ENCODE measurements at places on chromosomes 1 and 21.

- peak; percentile 61 for DNase-seq
Measured at GRCh38 chr1:14810595-14811361, 212.3 kb downstream of the KAZN start.

GRCh38 chr1:158186180-158186579 lies 5.5 kb downstream of the CD1D start:
- DNase-seq, result no peak

GRCh38 chr1:205680073-205680851 lies at the start of gene SLC45A3:
Gene SLC45A3, minus strand, starts transcription at chr1:205680509. Its CDS starts 15,853 bp downstream, at chr1:205664656.
- DNase-seq, result no peak

DNA sequence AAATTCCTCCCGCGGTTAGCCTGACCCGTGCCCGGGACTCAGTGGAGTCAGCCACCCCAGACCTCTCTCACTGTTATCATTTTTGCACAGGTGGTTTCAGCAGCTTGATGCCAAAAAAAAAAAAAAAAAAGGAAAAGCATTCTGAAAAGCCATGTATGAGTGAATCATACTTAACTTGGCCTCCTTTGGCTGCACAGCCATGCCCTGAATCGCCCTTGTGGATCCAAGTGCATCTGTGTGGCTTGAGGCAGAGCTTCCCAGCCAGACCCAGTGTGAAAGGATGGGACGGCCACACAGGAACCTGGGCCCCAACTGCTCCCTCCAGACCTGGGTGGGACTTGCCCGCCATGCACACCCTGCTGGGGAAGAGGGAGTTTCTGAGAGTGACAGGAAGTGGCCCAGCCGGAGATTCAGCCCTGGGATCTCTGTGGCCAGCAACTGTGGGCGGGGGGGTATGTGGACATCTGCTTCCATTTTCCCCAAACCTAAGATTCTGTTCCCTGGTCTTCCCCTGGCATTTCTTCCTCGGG lies 8.6 kb downstream of the YBEY start:
- DNase-seq, result no peak

- no peak for DNase-seq
Measured at GRCh38 chr1:192768463-192768862, 40.4 kb upstream of the RGS2 start.

- peak; percentile 1 for DNase-seq
Measured at GRCh38 chr21:42565886-42566523, 52.4 kb downstream of the SLC37A1 start.

DNA sequence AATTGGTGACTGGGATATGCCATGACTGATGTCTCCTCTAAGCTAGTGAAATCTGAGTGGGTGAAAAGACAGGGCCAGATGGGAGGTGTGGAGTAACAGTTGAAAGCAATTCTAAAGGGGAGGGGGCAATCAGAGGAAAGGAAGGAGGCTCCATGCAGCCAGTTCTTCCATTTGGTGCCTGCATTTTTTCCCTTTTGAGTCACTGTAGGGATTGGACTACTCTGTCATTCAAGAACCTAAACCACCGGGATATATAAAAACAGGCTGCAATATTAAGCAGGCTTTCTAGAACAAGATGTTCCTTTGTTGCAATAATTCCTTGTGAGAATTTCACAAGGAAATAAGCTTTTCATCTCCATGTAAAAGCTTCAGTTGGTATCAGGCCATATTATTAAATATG lies 18.3 kb downstream of the CLIC6 start:
- no peak for DNase-seq

- DNase-seq, result no peak
Measured at GRCh38 chr1:72847651-72848050, 565.3 kb upstream of the NEGR1 start.

DNA sequence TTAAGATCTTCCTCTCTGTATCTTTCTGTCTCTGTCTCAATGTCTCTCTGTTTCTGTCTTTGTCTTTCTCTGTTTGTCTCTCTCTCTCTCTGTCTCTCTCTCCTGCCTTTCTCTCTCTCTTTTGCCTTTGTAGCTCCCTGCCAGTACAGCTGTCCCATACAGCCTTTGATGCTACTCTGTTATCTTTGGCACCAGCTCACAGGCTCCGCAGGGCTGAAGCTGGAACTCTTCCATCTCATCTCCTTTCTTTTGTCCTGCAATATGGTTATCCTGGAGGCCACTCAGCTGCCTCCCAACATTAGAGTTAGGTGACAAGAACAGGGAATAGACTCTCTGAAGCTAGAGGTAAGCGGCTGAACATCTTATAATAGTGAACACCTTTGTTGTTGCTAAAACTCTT lies 354.3 kb upstream of the NEGR1 start:
- no peak for DNase-seq

DNA sequence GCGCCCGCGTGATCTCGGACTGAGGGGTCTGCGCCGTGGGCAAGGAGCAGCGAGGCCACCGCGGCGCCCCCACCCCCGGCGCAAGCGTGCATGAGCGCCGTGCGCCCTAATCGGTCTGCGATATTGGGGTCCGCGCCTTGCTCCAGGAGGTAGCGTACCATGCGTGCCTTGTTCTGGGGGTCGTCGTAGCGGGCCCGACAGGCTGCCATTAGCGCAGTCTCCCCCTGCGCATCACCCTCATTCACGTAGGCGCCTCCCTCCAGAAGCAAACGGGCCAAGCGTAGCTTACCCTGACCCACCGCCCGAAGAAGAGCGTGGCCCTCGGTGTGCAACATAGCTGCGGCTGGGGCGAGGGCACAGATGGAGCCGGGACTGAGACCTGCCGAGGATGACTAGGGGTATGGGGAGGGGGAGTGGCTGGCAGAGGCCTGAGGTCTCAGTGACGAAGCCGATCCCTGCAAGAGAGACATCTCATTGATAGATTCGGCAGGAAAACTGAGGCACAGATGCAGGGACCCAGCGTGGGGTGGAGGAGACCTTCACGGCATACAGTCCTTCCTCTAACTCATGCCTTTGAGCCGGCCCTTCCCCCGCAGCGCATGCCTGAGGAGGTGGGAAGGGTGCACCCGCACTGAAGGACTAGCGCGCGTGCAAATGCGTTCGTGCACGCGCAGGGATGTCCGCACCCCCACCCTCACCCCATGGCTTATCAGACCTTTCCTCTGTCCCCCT lies 2.8 kb downstream of the ANKRD34A start:
- DNase-seq, result peak; percentile 58

DNA sequence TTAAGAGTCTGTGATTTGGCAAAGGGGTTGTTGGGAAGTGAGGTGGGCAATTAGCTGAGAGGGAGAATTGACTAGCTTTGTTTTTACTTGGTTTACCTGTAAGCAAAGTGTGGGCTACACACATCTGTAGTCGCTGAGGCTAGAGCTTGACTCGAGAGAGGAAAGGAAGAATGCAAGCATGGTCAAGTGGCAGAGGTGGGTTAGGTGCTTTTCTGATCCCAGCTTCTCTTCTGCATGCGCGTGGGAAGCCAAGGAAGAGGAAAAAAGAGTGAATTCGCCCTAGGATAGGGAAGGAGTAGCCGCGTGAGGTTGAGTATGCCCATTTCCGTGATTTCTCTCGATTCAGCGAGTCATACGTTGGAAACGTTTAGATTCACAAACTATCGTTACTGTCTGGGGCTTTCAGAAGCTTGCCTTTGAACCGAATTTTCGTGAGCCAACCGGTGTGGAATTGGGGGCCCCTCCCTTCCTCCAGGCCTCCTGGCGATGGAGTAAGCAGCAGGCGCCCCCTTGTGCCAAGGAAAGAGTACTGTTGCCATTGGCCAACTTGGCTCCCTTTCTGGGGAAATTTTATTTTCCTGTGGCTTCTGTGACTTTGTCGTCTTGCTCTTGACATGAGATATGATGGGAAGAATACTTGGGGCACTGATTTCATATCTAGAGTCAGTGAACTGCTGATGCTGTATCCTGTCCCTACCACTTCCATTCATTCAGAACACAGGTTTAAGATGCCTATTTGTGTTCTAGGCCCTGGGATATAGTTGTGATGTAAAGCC lies 1.3 kb downstream of the PIGV start:
- DNase-seq, result peak; percentile 90

DNA sequence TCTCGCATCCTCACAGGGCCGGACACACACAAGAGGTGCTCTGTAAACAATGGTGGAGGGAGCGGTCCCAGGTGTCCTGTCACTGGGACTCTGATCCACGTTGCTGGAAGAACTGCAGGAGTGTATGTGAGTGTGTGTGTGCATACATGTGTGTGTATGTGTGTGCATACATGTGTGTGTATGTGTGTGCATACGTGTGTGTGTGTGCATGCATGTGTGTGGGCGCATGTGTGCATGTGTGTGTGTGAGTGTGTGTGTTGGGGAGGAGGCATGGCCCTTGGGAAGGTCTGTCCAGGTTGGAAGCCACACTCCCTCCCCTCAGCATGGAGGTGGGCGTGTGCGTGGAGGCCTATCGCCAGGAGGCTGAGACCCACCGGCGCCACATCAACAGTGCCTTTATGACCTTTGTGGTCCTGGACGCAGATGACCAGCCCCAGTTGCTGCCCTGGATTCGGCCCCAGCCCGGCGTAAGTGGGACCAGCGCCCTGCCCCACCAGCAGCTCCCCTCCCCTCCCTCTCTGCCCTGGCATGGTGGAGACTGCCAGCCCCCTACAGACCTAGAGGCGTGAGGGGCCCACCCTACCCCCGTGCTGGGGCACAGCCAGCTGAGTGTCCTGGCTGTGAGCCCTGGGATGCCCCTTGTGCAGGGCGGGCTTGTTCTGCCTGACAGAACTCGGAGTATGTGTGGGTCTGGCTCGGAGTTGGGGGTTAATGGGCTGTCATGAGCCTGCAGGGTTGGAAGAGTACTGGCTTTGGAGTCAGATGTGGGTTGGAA lies 22.2 kb downstream of the FAM151A start:
- DNase-seq, result no peak

- no peak for DNase-seq
Measured at GRCh38 chr1:229040630-229041358, 230.1 kb upstream of the RAB4A start.

- peak; percentile 65 for DNase-seq
Measured at GRCh38 chr1:240122639-240123613, 31.2 kb downstream of the FMN2 start.

- no peak for DNase-seq
Measured at GRCh38 chr1:37851782-37852210, 7.6 kb downstream of the MTF1 start.

Data from right hindlimb (tissue), 1 donor.